Inflammatory macrophage (primary cell): ENCODE measurements at places on chromosomes 1 and 21.

DNA sequence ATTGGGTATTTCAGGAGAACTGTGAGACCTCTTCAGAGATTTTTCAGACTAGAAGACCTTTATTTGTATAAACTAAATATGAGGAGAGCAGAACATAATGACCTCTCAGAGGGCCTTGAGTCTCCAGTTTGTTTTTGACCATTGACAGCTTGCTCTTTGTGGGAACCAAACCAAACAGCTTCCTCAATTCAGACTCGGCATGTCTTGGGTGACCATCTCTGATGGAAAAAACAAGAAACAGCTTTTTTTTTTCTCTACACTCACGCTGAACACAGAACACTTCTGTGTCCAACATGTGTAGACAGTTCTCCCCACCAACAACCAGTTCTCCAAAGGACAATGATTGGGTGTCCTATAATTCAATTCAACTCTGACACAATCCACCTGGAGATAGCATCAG, 11.5 kb downstream of the ATP1A4 start:
- peak; percentile 66 for DNase-seq

DNA sequence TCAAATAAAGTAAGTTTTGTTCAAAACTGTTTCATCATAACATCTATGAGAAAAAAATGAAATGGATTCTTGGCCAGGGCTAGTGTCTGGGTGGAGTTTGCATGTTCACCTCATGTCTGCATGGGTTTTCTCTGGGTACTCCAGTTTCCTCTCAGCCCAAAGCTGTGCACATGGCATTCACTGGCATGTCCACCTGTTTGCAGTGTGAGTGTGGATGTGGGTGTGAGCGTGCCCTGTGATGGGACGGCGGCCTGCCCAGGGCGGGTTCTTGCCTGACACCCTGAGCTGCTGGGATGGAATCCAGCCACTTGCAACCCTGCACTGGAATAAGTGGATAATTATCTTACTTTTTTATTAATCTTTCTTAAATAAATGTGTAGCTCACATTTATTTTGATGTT, 185.5 kb downstream of the RYR2 start:
- no peak for DNase-seq

DNA sequence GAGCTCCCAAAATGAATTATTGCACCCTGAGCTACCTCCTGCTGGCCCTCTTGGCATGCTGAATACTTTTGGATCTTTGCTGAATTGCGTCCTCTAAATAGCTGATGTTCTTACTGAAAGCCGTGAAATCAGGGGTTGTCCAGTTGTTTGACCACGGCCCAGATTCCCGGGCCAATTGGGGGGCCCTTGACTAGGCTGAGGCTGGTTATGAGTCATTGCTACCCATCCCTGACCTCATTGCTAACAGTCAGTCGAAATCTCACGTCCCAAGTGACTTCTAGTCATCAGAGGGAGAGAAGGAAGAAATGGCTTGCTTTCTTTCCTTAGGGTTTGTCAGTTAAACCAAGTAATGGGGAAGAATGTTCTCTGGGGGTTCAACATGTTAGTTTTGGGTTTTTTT, 37.4 kb downstream of the SMYD2 start:
- DNase-seq = no peak

GRCh38 chr1:72023063-72023930, 259.0 kb downstream of the NEGR1 start:
- no peak for DNase-seq

DNA sequence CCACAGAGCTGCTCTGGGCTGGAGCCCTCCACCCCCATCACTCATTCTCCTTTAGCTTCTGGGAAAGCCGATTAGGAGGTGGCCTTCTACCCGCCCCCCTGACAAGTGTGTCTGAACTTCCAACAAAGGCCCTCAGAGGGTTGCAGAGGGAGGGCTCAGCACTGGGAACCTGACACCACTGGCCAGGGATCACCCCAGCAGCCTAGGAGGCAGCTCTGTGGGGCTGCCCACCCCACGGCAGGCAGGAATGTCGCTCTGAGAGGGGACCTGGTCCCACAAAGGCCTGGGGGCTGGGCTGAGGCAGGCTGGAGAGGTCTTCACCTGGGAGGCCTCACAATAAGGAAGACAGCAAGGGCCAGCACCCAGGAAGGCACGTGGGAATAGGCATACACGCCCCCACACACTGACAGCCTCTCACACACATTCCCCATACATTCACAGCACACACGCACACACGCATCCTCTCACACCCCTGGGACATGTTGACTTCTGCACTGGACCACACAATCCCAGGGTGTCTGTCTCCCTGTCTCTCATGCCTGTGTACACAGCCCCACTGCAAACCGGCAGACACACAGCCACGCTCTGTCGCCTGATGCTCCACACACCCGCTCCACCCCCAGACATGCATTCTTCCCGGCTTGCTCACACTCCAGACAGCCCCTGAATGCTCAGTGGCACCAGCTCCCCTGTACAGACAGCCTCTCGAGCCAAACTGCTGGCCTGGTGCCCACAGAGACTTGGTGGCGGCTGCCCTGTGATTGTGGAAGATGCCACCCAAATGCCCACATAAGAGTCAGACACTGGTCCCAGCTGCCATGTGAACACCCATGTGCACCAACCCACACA, 30.7 kb downstream of the DMBX1 start:
- DNase-seq = no peak

DNA sequence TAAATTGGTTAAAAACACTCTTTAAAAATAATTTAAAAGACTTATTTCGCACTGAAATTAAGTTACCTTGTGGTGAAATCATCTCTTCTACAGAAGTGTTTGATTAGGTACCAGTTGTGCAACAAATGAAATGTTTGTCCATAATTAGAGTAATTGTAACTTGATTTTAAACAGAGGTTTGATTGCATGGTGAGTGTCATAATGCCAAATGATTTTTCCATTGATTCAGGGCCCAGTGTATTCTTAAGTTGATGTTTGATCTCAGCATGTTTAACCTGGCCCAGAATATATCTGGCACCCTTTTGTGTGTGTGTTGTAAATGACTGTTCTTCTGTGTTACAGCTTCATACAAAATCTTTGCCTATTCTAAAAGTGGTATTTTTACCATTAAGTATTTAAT, 28.5 kb downstream of the LRRC8B start:
- DNase-seq = no peak

- no peak for DNase-seq
Measured at GRCh38 chr1:231046730-231047395, 6.8 kb upstream of the FAM89A start.

DNA sequence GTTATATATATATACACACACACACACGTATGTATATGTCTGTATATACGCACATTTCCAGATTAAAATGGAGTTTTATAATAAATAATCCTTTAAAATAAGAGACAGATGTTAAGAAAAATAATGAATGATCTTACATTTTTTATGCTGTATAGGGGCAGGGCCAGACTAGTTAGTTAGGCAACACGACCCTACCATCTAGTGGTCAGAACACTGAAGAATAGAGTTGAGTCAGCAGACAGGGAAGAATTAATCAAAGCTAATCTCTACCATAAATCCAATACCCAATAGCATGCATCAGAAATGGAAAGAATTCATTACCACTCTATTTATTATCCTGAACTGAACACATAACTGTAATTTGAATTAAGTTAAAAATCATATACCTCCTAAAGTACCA, 156.7 kb downstream of the BRINP3 start:
- DNase-seq = no peak

DNA sequence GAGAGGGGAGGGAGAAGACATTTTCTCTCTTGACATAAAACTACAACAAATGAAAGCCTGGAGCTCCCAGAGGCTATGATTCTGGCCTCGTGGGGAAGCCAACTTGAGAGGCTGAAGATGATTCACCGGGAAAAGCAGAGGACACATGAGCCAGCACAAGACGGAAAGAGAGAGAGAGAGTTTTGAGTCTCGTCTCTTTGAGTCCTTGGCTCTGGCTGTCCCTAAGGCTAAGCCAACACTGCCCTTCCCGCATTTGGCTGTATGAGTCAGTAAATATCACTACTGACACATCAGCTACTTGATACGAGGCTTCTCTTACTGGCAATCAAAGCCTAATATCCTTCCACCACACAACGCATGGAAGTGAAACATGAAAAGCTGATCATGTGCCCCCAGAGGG, 95.5 kb downstream of the GRIK3 start:
- no peak for DNase-seq

- peak; percentile 62 for DNase-seq
Measured at GRCh38 chr1:111656086-111657017, 36.8 kb downstream of the RAP1A start.

- peak; percentile 63 for DNase-seq
Measured at GRCh38 chr1:156656806-156657740, 15.2 kb downstream of the BCAN start.

DNA sequence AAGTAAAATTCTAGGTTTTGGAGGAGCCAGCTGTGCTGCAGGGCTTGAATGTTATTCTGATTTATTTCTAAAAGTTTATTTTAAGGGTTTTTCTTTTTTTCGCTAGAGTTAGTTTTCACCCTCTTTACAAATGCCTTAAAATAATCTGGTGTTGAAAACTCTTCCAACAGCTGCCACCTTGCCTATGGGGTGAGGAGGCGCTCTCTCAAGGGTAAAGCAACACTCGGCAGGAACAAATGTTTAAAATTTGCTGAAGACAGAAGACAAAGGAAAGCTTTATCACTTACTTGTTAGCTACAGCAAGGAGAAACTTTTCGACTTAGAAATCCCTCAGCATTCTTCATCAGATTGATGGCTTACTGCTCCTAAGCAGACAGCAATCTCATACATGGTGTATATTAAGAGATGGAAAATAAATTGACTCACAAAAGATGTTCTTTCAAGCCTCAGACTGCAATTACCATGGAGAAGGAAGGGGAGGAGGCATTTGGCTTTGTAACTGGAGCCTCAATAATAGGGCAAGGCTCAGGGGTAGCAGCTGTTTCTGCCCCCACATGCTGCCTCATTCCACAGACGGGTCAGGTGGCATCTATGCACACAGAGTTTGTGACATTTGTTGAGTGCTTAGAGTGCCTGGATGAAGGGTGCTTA, 79.8 kb upstream of the RALGPS2 start:
- DNase-seq = no peak

GRCh38 chr1:229194096-229194495, 76.8 kb upstream of the RAB4A start:
- DNase-seq = no peak

GRCh38 chr1:189131576-189131975, 1346.1 kb downstream of the BRINP3 start:
- DNase-seq = no peak

- peak; percentile 77 for DNase-seq
Measured at GRCh38 chr1:110542725-110543124, 23.8 kb upstream of the KCNA10 start.

DNA sequence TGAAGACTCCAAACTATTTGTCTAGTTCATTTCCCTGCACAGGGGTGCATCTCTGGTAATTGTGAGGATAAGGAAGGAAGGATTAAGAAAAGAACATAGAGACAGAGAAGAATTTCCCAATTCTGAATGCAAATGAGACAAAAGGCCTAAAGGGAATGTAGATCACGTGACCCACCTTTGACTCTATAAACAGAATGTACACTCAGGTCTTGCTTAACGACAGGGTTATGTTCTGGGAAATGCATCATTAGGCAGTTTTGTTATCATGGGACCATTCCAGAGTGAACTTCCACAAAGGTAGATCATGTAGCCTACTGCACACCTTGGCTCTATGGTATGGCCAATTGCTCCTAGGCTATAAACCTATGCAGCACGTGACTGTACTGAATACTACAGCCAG, 252.3 kb upstream of the ZP4 start:
- DNase-seq = no peak

DNA sequence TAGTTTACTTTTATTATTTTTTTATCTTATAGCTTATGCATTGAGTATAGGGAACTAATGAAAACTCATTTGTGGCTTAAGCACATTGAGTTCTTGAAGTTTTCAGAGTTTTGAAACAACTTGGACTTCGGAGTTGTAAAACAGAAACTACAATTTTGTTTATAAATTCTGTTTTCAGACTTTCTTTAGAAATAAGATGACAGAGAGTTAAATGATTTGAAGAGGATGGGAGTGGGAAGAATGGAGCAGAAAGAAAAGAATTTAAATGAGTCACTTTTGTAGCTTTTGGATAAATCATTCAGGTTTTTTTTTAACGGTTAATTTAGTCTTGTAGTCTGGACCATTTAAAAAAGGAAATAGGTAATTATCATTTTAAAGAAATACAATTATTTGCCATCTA, 32.3 kb downstream of the INKA2 start:
- DNase-seq = no peak
